ENCODE measurements at places on chromosomes 2 and 18.
A peak's percentile ranks its signal among the peaks of the same experiment; 100 is the strongest.

DNA sequence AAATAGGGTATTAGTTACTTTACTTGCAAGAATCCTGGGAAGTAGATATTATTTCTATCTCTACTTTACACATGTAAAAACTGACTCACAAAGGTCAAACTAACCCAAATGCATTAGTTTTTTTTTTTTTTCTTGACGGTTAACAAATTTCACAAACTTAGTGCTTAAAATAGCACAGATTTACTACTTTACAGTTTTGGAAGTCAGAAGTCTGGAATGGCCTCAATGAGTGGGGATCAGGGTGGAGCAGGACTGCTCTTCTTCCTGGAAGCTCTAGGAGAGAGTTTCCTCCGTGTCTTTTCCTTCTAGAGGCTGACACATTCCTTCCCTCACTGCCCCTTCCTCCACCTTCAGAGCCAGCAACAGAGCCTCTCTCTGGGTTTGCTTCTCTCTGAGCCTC is 117.2 kb downstream of the COL6A3 start:
- H3K36me3 ChIP-seq = peaks cover 1% of the 10 kb centered on the region
- DNase-seq = no peak
- no peak overlapping the region for H3K4me3 ChIP-seq
- no peaks in the 10 kb centered on the region for H3K27me3 ChIP-seq
- H3K27ac ChIP-seq = peak overlapping the region; percentile 85

DNA sequence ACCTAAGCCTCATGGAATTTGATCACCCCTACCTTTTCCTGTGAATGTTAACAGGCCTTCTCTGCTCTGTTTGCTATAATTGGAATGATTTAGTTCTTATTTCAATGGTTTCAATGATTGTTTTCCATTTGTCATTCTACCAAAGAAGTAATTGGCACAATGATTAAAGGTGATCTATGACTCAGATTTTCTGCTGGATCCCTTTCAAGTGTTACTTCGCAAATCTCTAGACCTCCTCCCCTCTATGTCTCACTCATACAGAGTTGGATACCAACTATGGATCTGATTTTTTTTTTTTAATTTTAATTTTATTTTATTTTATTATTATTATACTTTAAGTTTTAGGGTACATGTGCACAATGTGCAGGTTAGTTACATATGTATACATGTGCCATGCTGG is 29.6 kb upstream of the FAM117B start:
- no peak overlapping the region for H3K27ac ChIP-seq
- no peak overlapping the region for H3K4me3 ChIP-seq
- DNase-seq = no peak
- H3K36me3 ChIP-seq = no peaks in the 10 kb centered on the region

- no peak overlapping the region for H3K4me3 ChIP-seq
- no peak overlapping the region for H3K27ac ChIP-seq
- DNase-seq = no peak
- no peaks in the 10 kb centered on the region for H3K27me3 ChIP-seq
Observed at GRCh38 chr2:15984368-15985255, 44.3 kb downstream of the MYCN start.

DNA sequence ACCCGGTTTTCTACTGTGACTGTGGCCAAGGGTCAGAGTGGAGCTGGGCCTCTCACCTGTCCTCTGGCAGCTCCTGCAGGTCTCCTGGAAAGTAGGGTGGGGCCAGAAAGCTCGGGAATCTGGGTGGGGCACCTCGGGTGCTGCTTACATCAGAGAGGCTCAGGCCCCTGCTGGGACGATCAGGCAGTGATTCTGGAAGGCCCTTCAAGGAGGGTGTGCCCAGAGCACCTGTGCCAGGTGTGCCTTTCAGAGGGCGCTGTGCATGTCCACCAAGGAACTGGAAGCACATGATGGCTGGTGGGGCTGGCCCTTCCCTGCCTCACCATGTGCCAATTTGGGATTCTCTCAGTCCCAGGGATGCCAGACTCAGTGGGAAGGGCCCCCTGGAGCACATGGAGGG is 44.0 kb downstream of the ATP6V1C2 start:
- no peak overlapping the region for H3K27ac ChIP-seq
- no peak for DNase-seq
- no peak overlapping the region for H3K4me3 ChIP-seq
- no peaks in the 10 kb centered on the region for H3K36me3 ChIP-seq
- H3K27me3 ChIP-seq = no peaks in the 10 kb centered on the region

GRCh38 chr2:129929321-129930290 is 49.9 kb upstream of the RAB6C start:
- H3K4me3 ChIP-seq = no peak overlapping the region
- no peaks in the 10 kb centered on the region for H3K36me3 ChIP-seq
- peak overlapping the region; percentile 67 for H3K27ac ChIP-seq
- H3K27me3 ChIP-seq = peaks cover 12% of the 10 kb centered on the region

- H3K27me3 ChIP-seq = no peaks in the 10 kb centered on the region
- H3K36me3 ChIP-seq = no peaks in the 10 kb centered on the region
- H3K4me3 ChIP-seq = no peak overlapping the region
- no peaks in the 10 kb centered on the region for H3K4me1 ChIP-seq
Observed at GRCh38 chr2:224381521-224382279, 20.2 kb downstream of the FAM124B start.

DNA sequence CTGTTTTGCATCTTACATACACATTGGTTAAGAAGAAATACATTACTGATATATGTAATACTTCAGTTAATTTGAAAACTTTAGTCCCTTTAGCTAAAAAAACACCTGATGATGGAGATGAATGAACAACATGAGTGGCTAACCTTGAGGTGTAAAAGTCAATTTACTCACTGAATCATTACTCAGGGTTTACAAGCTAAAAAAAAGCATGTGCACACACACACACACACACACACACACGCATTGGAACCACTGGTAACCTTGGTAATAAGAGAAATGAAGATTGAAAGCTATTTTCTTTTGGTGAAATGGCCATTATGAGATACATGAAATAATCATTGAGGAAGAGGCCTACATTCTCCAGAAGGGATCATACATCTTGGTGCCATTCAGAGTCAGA is 51.8 kb downstream of the KCTD1 start:
- peaks cover 10% of the 10 kb centered on the region for H3K4me1 ChIP-seq
- no peak overlapping the region for H3K27ac ChIP-seq
- no peak for DNase-seq
- H3K4me3 ChIP-seq = no peak overlapping the region
- peaks cover 37% of the 10 kb centered on the region for H3K36me3 ChIP-seq
- no peaks in the 10 kb centered on the region for H3K27me3 ChIP-seq

- no peak for DNase-seq
- no peak overlapping the region for H3K4me3 ChIP-seq
- peaks cover under 1% of the 10 kb centered on the region for H3K27me3 ChIP-seq
- peaks cover 10% of the 10 kb centered on the region for H3K36me3 ChIP-seq
- H3K4me1 ChIP-seq = peaks cover 6% of the 10 kb centered on the region
- H3K27ac ChIP-seq = no peak overlapping the region
Observed at GRCh38 chr2:219285894-219286425, 6.8 kb downstream of the DNAJB2 start.

- H3K4me1 ChIP-seq = no peaks in the 10 kb centered on the region
- H3K36me3 ChIP-seq = no peaks in the 10 kb centered on the region
- DNase-seq = no peak
- no peak overlapping the region for H3K4me3 ChIP-seq
- H3K27me3 ChIP-seq = peaks cover 30% of the 10 kb centered on the region
Observed at GRCh38 chr18:13147130-13147529, 71.4 kb upstream of the LDLRAD4 start.

- H3K36me3 ChIP-seq = peaks cover 9% of the 10 kb centered on the region
- no peak overlapping the region for H3K4me3 ChIP-seq
- H3K27me3 ChIP-seq = no peaks in the 10 kb centered on the region
- DNase-seq = no peak
Observed at GRCh38 chr2:47075361-47076125, 79.6 kb downstream of the STPG4 start.

- H3K27ac ChIP-seq = no peak overlapping the region
- H3K4me1 ChIP-seq = no peaks in the 10 kb centered on the region
- no peak overlapping the region for H3K4me3 ChIP-seq
Observed at GRCh38 chr2:61196671-61197070, 34.7 kb downstream of the C2orf74 start.

GRCh38 chr2:60957643-60958042 is 59.9 kb upstream of the PEX13 start:
- no peak overlapping the region for H3K4me3 ChIP-seq
- peaks cover 14% of the 10 kb centered on the region for H3K36me3 ChIP-seq
- H3K4me1 ChIP-seq = peaks cover 5% of the 10 kb centered on the region
- DNase-seq = no peak
- no peak overlapping the region for H3K27ac ChIP-seq
- no peaks in the 10 kb centered on the region for H3K27me3 ChIP-seq

DNA sequence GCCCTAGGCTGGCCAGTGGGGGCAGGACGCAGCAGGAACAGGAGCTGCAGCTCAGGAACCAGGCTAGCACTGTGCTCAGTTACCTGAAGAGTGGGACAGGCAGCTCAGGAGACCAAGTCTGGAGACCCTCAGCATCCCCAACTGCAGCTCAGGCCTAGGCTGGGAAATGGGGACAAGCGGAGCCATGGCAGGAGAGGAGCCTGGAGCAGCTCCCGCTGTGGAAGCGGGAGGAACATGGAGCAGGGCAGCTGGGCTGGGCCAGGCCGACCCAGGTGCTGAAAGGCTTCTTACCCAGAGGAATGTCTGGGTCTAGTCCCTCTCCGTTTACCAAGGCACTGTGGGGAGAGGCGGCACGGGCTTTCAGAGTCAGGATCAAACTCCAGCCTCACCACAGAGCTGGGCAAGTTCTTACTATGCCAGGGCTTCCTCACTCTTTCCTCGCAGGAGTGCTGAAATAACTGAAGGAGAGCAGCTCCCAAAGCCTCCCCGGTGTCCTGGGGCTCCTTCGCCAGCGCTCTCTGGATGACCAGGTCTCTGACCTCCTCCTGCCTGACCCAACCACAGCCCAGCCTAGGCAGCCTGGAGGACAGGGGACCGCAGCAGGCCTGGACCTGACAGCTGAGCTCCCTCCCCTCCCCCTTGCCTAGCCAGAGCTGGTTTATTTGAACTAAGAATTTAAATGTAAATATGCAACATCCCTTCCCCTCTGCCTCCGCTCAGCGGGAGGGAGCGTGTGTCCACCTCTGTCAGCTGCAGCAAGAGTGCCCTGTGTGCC is 247.8 kb upstream of the SIX2 start:
- H3K36me3 ChIP-seq = no peaks in the 10 kb centered on the region
- H3K4me1 ChIP-seq = peaks cover 38% of the 10 kb centered on the region
- no peak for DNase-seq
- H3K4me3 ChIP-seq = no peak overlapping the region
- H3K27me3 ChIP-seq = peaks cover 4% of the 10 kb centered on the region

GRCh38 chr2:27640722-27641245 is 11.9 kb downstream of the GPN1 start:
- DNase-seq = no peak
- H3K4me1 ChIP-seq = no peaks in the 10 kb centered on the region
- H3K27ac ChIP-seq = no peak overlapping the region
- H3K27me3 ChIP-seq = no peaks in the 10 kb centered on the region
- peaks cover 31% of the 10 kb centered on the region for H3K36me3 ChIP-seq
